NCI-H446 treated with DMSO at 0.1 percent for 48 hours (cell line): ENCODE measurements at places on chromosomes 2 and 18.

GRCh38 chr2:36069074-36069473, 286.5 kb upstream of the CRIM1 start:
- DNase-seq: no peak

- no peak for DNase-seq
These were observed 4.3 kb upstream of the SALL3 start for GRCh38 chr18:78975292-78975691.

- peak; percentile 52 for DNase-seq
These were observed 26.9 kb upstream of the DTNB start for GRCh38 chr2:25700221-25700660.

DNA sequence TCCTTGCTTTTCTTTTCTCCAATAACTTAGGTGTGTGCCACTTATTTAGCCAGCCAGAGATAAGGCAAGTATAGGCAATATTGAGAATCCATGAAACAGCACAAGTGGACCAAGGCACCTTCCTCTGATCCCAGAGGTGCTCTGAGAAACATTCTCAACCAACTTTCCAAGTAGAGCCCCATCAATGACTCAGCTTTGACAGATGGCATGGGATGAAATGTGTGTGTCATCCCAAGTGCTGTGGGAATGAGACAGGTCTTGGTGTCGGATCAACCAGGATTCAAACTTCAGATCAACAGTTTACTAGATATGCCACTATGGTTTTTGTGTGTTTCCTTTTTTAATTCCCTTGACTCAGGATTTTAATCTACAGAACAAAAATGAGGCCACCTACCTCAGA, 164.0 kb downstream of the GRB14 start:
- peak; percentile 16 for DNase-seq
